PC-9 (cell line): ENCODE measurements at places on chromosomes 16 and 17. TPM values are rescaled to one million over a fixed set of nuclear protein-coding genes. Genes with fewer than 3 reads are reported as not detected.
A peak's percentile ranks its signal among the peaks of the same experiment; 100 is the strongest.

- H3K27me3 ChIP-seq, result no peaks in the 10 kb centered on the region
- H3K27ac ChIP-seq, result no peak overlapping the region
- H3K4me1 ChIP-seq, result no peaks in the 10 kb centered on the region
Measured at GRCh38 chr16:71794943-71795342, 13.7 kb downstream of the AP1G1 start.

- no peaks in the 10 kb centered on the region for H3K36me3 ChIP-seq
- H3K4me1 ChIP-seq, result peaks cover 25% of the 10 kb centered on the region
Measured at GRCh38 chr17:76659928-76660655, 16.5 kb upstream of the ST6GALNAC1 start.

- no peak overlapping the region for H3K27ac ChIP-seq
- H3K4me3 ChIP-seq, result no peak overlapping the region
- H3K4me1 ChIP-seq, result no peaks in the 10 kb centered on the region
Measured at GRCh38 chr17:10871914-10872313, 34.0 kb upstream of the PIRT start.

The KRTAP2-2 gene
- total RNA-seq, result not detected in 2 replicates

- no peak overlapping the region for H3K4me3 ChIP-seq
- DNase-seq, result no peak
- no peaks in the 10 kb centered on the region for H3K4me1 ChIP-seq
- no peaks in the 10 kb centered on the region for H3K36me3 ChIP-seq
Measured at GRCh38 chr16:27444470-27444869, 42.5 kb downstream of the IL21R start.

GRCh38 chr17:75207760-75208159 lies 2.3 kb downstream of the NUP85 start:
- H3K4me1 ChIP-seq, result peaks cover 14% of the 10 kb centered on the region
- no peak overlapping the region for H3K27ac ChIP-seq
- H3K36me3 ChIP-seq, result peaks cover 22% of the 10 kb centered on the region
- no peak for DNase-seq

GRCh38 chr16:3492356-3492755 lies 2.9 kb downstream of the C16orf90 start:
- peaks cover 10% of the 10 kb centered on the region for H3K4me1 ChIP-seq
- H3K4me3 ChIP-seq, result no peak overlapping the region
- H3K36me3 ChIP-seq, result no peaks in the 10 kb centered on the region
- DNase-seq, result no peak
- no peak overlapping the region for H3K27ac ChIP-seq

DNA sequence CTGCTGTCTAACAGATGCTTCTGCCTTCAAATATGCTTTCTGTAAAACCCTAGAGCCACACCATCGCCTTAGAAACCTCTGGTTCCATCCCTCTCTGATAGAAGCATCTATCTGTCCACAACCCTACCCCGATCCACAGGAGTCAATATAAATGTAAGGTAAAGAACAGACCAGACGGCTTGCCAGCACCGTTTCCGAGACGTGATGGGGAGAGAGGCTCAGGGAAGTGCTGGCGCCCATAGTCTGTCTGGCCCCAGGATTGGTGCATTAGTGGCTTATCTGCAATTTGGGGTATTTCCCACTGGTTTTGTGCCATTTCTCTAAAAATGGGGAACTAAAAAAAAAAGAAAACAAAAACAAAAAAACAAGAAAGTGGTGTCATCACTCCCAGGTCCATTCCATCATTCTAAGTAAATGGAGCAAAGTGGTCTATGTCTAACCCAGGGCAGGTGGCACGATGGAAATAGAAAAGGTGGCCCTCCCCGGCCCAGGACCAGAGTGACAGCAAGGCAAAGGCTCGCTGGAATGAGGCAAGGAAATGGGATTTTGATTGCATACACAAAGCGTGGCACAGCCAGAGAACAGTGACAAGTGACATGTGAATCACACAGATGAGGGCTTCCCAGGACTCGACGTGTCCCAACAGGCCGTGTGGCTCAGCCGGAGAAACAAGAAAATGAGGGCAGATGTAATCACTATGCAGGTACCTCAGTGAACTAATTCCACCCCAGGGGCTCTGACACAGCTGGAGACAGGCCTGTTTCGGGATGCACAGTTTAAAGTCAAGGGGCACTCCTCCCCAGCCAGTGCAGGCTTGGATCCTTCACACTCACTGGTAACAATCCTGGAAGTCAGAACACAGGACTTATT lies 125.6 kb downstream of the GAS7 start:
- no peak overlapping the region for H3K4me3 ChIP-seq
- peaks cover 50% of the 10 kb centered on the region for H3K27me3 ChIP-seq
- no peak for DNase-seq
- H3K4me1 ChIP-seq, result no peaks in the 10 kb centered on the region
- no peaks in the 10 kb centered on the region for H3K36me3 ChIP-seq

GRCh38 chr17:51699303-51699702 lies 439.0 kb downstream of the UTP18 start:
- DNase-seq, result no peak
- H3K4me3 ChIP-seq, result no peak overlapping the region
- H3K27me3 ChIP-seq, result peaks cover 21% of the 10 kb centered on the region; the same call in 1 of the 2 replicates
- no peak overlapping the region for H3K27ac ChIP-seq
- H3K4me1 ChIP-seq, result no peaks in the 10 kb centered on the region

The PYDC1 gene
- total RNA-seq, result not detected in 2 replicates

GRCh38 chr16:51591480-51591879 lies 440.4 kb upstream of the SALL1 start:
- no peaks in the 10 kb centered on the region for H3K36me3 ChIP-seq
- H3K4me3 ChIP-seq, result no peak overlapping the region
- H3K27ac ChIP-seq, result no peak overlapping the region
- no peaks in the 10 kb centered on the region for H3K4me1 ChIP-seq
- H3K27me3 ChIP-seq, result peaks cover 32% of the 10 kb centered on the region
- no peak for DNase-seq

The INCA1 gene
- total RNA-seq, result 2.9 and 3.7 TPM in 2 replicates

DNA sequence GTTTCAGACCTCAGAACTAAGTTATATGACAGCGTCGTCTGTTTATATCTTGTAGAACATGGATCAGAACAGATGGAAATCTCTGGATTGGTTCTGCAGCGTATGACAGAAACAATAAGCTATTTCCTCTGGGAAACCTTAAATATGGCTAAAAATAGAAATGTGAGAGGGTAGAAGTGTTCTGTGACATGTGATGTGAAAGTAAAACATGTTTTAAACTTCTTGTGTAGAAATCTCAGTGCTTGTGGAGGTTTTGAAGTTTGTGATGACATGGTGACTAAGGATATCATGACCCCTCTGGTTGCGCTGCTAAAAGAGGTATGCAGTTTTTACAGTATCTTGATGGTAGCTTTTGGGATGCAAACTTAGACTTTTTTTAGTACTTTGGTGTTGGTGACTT lies 2.8 kb downstream of the HEATR3 start:
- DNase-seq, result no peak
- H3K27ac ChIP-seq, result no peak overlapping the region
- no peak overlapping the region for H3K4me3 ChIP-seq
- no peaks in the 10 kb centered on the region; the same call in 1 of the 2 replicates for H3K36me3 ChIP-seq

The EVPLL gene
- total RNA-seq, result 3.7 and 5.7 TPM in 2 replicates

The CDRT15 gene
- not detected in 2 replicates for total RNA-seq

DNA sequence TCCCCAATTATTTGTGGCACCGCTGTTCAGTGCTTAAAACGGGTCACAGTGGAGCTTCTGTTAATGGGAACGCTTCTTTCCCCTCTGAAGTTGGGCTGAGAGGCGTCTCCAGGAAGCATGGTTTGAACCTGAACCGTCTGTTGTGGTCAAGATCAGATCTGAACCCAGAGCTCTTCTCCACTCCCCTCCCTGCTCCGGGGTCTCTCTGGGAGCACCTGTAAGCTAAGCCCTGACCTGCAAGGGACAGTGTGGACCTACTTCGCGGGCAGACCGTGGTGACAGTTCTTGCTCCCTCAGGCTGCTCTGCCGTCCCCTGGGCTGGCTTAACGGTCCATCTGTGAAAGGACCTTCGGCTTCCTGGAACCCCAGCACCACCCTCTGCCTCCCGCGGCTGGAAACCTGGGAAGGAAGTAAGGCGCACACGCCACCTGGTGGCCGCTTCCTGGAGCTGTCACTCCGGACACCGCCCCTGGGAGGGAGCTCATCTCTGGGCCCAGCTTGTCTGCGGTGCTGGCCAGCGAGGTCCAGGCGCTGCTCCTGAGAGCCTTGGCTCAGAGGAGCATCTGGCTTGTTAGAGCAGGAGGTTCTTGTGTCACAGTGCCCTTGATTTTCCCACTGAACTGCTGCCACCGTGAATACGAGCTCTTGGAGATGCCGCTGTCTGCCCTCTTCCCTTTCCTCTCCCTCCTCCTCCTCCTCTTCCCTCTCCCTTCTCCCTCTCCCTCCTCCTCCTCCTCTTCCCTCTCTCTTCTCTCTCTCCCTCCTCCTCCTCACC lies 518.5 kb upstream of the EEF2KMT start:
- peaks cover 45% of the 10 kb centered on the region for H3K27me3 ChIP-seq
- H3K36me3 ChIP-seq, result no peaks in the 10 kb centered on the region
- DNase-seq, result no peak

GRCh38 chr16:52925143-52925542 lies 127.6 kb downstream of the CHD9NB start:
- H3K27me3 ChIP-seq, result 0 out of 2 replicates have a peak, but pooled peaks cover 8% of the 10 kb centered on the region
- H3K36me3 ChIP-seq, result no peaks in the 10 kb centered on the region
- DNase-seq, result no peak
- H3K4me1 ChIP-seq, result no peaks in the 10 kb centered on the region
- no peak overlapping the region for H3K27ac ChIP-seq

GRCh38 chr16:72787514-72788268 lies 260.2 kb downstream of the ZFHX3 start:
- DNase-seq, result no peak
- no peaks in the 10 kb centered on the region for H3K4me1 ChIP-seq
- no peaks in the 10 kb centered on the region for H3K36me3 ChIP-seq
- H3K4me3 ChIP-seq, result no peak overlapping the region
- no peaks in the 10 kb centered on the region for H3K27me3 ChIP-seq

The SPNS2 gene
- 25.7 and 33.8 TPM in 2 replicates for total RNA-seq

The CCL4 gene
- total RNA-seq, result not detected in 2 replicates

The GDPD3 gene
- 27.5 and 32.1 TPM in 2 replicates for total RNA-seq

The SETD1A gene
- total RNA-seq, result 29.6 and 33.2 TPM in 2 replicates

- DNase-seq, result no peak
- H3K4me1 ChIP-seq, result peaks cover 11% of the 10 kb centered on the region
- no peak overlapping the region for H3K4me3 ChIP-seq
- no peak overlapping the region for H3K27ac ChIP-seq
- peaks cover 6% of the 10 kb centered on the region for H3K36me3 ChIP-seq
Measured at GRCh38 chr17:66326476-66327047, 24.1 kb downstream of the PRKCA start.

The IL17C gene
- total RNA-seq, result not detected in 2 replicates

The PMFBP1 gene
- total RNA-seq, result 0.55 TPM in 1 of 2 replicates, not detected in the other

The CACNA1G gene
- total RNA-seq, result 0.28 and 0.46 TPM in 2 replicates

- no peaks in the 10 kb centered on the region for H3K27me3 ChIP-seq
- H3K27ac ChIP-seq, result no peak overlapping the region
- no peaks in the 10 kb centered on the region for H3K36me3 ChIP-seq
- peaks cover 15% of the 10 kb centered on the region for H3K4me1 ChIP-seq
- DNase-seq, result no peak
- no peak overlapping the region for H3K4me3 ChIP-seq
Measured at GRCh38 chr16:69922200-69922599, 28.9 kb upstream of the CLEC18A start.

GRCh38 chr17:77566151-77566550 lies 392.4 kb upstream of the TNRC6C start:
- no peaks in the 10 kb centered on the region for H3K36me3 ChIP-seq
- H3K27me3 ChIP-seq, result peaks cover 84% of the 10 kb centered on the region
- no peak overlapping the region for H3K4me3 ChIP-seq
- H3K27ac ChIP-seq, result no peak overlapping the region
- H3K4me1 ChIP-seq, result no peaks in the 10 kb centered on the region
- DNase-seq, result no peak

The HSPB9 gene
- 0.33 TPM in 1 of 2 replicates, not detected in the other for total RNA-seq

The ZNF768 gene
- total RNA-seq, result 64.2 and 68.4 TPM in 2 replicates

DNA sequence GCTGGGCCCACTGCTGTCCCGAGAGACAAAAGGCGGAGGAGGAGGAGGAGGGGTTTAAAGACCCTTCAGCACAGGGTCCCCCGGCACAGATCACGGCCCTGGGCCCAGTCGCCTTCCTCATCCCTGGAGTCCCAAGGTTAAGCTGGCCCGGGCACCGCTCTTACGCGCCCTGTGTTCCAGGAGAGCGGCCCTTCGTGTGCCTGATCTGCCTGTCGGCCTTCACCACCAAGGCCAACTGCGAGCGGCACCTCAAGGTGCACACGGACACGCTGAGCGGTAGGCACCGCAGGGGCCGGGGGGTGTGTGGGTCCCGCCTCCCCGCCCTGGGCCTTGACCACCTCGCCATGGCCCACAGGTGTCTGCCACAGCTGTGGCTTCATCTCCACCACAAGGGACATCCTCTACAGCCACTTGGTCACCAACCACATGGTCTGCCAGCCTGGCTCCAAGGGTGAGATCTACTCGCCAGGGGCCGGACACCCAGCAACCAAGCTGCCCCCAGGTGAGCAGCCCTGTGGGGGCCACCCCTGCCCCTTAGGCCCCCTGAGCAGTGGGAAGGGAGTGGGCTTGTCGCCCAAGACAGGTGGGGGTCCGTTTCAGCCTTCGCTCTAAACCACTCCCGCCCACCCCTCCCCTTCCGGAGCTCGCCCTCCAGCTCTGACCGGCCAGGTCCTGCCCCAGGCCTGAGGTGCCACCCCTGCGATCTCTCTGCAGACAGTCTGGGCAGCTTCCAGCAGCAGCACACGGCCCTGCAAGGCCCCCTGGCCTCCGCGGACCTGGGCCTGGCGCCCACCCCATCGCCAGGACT lies 37.6 kb upstream of the ZC3H18 start:
- no peaks in the 10 kb centered on the region for H3K36me3 ChIP-seq
- DNase-seq, result no peak
- H3K4me1 ChIP-seq, result peaks cover 6% of the 10 kb centered on the region

The TMEM100 gene
- not detected in 2 replicates for total RNA-seq

- 0 out of 2 replicates have a peak, but pooled peaks cover 7% of the 10 kb centered on the region for H3K4me1 ChIP-seq
- peak; percentile 77 for DNase-seq
- peaks cover 7% of the 10 kb centered on the region; the same call in 1 of the 2 replicates for H3K36me3 ChIP-seq
- no peak overlapping the region for H3K27ac ChIP-seq
Measured at GRCh38 chr16:14172200-14172809, 101.2 kb downstream of the MRTFB start.

GRCh38 chr17:56592487-56593085 lies 913 bp upstream of the NOG start:
- peak; percentile 73 for DNase-seq
- H3K4me3 ChIP-seq, result peak overlapping the region; percentile 97
- H3K27ac ChIP-seq, result no peak overlapping the region
- no peaks in the 10 kb centered on the region for H3K27me3 ChIP-seq
- H3K4me1 ChIP-seq, result peaks cover 5% of the 10 kb centered on the region

- H3K27ac ChIP-seq, result peak overlapping the region; percentile 68
- no peaks in the 10 kb centered on the region for H3K27me3 ChIP-seq
- no peak for DNase-seq
Measured at GRCh38 chr17:21288571-21289017, 4.1 kb downstream of the MAP2K3 start.

The CHD9NB gene
- 1.9 and 2.8 TPM in 2 replicates for total RNA-seq

GRCh38 chr17:39599665-39600231 lies 8.0 kb downstream of the NEUROD2 start:
- no peak overlapping the region for H3K27ac ChIP-seq
- peaks cover 98% of the 10 kb centered on the region for H3K27me3 ChIP-seq
- no peaks in the 10 kb centered on the region for H3K36me3 ChIP-seq
- DNase-seq, result no peak
- H3K4me1 ChIP-seq, result no peaks in the 10 kb centered on the region

The CCL16 gene
- not detected in 2 replicates for total RNA-seq
